ENCODE measurements at places on chromosomes 12 and 14.

DNA sequence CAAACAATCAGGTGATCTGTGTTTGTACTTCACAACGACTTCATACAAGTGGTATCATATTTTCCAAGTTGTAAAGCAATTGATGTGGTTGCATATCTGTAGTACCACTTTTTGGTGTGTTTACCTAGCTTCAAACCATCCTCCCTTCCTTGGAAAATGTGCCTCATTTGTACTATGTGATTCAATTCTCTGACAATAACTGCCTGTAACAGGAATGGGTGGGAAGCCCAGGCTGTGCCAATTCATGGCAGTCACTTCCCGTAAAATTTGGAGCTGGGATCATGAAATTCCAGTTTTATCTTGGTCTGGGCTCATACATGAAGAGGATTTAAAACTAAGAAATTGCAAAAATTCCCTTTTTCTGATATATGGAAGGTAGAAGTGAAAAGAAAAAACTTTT is 250.1 kb downstream of the DIO2 start:
- DNase-seq, result no peak

- peak; percentile 23 for DNase-seq
Measured at GRCh38 chr14:104827177-104828055, 26.5 kb downstream of the ZBTB42 start.

GRCh38 chr14:37599507-37600368 is 4.3 kb downstream of the TTC6 start:
- DNase-seq, result no peak

DNA sequence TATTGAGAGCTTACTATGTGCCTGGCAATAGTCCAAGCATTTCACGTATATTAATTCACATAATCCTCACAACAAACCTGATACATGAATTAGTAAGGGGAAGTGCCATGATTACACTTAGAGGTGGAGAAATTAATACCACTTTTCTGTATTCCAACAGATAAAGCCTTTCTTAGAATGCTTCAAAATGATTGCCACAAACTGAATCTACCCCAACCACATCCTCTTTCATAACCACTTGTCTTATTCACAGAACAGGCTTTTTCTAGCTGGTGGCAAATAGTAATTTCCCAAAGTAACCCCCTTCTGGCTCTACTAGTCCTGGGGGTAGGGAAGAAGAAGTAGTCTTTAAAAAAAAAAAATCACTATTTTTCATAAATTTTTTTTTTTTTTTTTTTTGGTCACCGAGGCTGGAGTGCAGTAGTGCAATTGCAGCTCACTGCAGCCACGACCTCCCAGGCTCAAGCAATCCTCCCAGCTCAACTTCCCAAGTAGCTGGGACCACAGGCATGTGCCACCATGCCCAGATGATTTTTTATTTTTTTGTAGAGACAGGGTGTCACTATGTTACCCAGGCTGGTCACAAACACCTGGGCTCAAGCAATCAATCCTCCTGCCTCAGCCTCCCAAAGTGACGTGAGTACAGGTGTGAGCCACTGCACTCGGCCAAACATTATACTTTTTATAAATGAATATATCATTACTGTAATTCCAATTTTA is 59.0 kb upstream of the ARID2 start:
- DNase-seq, result no peak

DNA sequence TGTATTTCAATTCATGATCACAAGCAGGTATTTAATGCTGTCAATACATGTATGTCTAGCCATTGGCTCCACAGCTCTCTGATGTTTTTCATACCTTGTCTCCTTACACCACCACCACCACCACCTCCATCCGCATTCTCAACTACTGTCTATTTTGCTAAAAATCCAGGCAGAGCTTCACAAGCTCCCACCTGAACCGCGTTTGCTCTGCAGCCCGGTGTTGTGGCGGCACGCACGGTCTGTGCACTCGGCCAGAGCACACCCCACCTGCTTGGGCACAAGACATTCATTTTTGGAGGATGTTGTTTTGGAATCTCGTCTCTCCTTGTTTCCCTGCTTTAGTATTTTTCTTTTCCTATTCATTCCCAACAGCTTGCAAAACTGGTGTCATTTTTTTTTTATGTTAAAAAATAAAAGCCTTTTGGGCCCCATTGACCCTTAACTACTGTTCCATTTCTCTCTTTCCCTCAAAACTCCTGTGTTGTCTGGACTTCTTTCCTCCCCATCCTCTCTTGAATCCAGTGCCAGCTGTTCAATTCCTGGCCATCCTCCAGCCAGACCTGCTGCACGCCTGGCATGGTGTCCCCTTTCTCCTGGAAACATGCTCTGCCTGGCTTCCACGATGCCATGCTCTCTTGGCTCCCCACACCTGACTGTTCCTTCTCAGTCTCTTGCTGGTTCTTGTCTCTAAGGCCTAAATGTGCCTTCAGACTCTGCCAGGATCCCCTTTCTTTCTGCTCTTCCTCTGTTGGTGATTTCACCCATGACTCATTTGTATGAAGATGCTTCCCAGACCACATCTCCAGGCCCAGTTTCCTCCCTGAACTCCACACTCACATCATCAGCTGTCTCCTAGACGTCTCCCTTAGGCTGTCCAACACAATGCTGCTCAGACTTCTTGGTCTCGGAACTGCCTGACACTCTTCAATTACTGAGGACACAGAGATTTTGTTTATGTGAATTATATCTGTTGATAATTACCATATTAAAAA is 37.9 kb downstream of the PIWIL1 start:
- DNase-seq, result no peak

DNA sequence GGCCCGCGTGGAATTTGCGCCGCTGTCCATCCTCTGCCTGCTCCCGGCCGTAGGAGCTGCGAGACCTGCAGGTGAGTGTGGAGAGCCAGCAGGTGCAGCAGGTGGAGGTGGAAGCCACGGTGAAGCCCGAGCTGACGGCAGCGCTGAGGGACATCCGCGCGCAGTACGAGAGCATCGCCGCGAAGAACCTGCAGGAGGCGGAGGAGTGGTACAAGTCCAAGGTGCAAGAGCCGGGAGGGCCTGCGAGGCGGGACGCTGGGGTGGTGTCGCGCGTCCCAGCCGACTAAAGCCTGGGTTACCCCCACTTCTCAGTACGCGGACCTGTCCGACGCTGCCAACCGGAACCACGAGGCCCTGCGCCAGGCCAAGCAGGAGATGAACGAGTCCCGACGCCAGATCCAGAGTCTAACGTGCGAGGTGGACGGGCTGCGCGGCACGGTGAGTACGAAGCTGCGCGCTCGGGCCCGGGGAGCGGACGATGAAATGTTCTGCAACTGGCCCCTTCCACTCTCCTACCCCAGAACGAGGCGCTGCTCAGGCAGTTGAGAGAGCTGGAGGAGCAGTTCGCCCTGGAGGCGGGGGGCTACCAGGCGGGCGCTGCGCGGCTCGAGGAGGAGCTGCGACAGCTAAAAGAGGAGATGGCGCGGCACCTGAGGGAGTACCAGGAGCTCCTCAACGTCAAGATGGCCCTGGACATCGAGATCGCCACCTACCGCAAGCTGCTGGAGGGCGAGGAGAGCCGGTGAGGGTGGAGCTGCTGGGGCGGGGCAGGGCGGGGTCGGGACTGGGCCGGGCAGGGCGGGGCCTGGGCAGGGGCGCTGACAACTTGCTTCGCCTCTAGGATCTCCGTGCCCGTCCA is 2.1 kb downstream of the PRPH start:
- DNase-seq, result no peak

All from stimulated activated CD8-positive, alpha-beta memory T cell treated with anti-CD3 and anti-CD28 coated beads, Interleukin-15, amount 100 ng/mL, for 4 hours (primary cell).